ENCODE measurements at places on chromosomes 5 and 9.

DNA sequence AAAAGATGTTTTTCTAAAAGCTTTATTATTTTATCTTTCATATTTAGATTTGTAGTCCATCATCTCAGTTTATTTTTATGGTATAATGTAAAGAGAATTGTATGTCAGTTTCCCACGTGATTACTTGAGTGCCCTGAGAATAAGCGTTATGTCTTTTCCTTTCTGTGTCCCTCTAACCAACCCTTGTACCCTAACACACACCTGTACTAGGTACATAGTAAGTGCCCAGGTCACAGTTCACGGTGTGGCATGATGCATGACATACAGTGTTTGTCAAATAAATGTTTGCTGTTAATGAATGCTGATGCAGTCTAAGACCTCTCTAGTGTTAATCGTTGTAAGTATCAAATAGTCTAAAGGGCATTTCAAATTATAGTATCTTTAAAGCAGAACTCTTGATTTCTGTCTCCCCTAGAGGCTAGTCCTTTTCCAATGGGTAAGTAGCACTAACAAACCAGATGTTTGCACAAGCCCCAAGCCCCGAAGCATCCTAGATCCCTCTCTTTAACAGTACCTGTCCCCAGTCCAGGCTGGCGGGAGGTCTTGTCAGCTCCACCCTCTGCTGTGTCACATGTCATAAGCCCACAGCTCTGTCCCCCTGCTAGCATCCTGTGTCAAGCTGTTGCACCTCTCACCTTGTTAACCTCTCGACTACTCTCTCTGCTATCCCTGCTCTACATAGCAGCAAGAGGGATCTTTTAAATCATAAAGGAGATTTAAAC lies 23.7 kb downstream of the NUP214 start:
- DNase-seq = no peak

- DNase-seq = no peak
Measured at GRCh38 chr5:50292735-50293394, 148.2 kb downstream of the EMB start.

- DNase-seq = no peak
Measured at GRCh38 chr9:120971938-120972337, 45.3 kb upstream of the TRAF1 start.

DNA sequence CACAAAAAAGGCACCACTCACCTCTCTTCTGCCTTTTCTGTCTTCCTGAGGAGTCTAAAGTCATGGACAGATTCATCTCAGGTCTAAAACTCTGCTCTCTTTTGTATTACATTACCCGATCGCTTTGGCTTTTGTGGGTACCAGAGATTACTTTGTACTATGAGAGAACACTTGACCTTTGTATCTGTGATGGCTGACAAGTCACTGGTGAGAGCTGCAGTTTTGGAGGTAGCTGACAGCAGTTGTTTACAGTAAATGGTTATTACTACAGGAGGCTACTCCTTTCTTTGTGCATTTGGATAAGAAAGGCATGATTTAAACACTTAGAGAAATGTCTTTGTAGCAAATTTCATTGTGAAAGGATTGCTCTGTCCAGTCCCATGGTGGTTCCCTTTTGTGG lies 307.3 kb downstream of the FBXL17 start:
- no peak for DNase-seq

DNA sequence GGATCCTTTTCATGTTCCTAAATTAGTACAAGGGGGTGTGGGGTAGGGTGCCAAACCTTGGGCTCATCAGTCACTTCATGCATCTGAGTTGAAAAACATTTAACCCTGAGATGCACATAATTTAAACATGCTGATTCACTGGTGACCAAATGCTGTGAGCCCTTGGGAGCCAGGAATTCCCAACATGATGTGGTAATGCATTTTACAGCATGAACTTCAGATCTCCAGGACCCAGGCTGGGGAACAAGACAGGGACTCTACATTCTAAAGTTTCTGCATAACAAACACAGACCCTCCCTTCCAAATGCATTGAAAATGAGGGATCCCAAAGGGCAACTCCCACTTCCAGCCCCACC lies 322.2 kb downstream of the NDUFS4 start:
- no peak for DNase-seq

DNA sequence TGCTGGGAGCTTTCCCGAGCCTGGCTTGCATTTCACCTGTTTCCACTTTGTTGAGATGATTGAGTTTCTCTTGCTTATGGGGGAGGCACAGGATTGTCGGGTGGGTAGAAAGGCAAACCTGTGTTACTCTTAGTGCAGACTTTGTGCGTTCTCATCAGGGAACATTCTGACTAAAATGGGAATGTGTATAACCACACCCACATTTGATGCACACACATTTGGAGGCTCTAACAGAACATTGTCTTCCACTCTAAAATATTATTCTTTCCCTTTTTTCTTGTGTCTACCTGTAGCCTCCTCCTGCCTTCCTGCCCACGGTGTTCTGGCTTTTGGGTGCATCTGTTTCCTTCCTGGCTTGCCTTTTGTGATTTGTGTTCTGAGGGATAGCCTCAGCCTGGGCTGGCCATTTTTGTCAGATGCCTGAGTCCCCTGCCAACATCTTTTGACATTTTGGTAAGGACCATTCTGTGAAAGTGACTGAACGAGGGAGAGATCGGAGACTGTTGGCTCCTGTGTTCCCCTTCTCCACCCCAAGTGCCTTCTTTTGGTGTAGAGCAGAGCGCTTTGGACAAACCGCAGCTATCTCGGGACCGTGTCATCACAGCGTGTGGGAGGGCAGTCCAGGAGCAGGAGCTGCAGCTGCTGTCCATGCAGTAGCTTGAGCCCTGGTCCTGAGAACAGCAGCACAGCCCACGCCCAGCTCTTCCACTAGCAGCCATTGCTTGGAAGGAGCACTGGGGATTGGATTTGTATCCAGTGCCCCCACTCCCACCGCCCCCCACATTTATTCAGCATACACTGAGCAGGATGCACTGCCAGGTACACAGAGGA lies 101.4 kb downstream of the ARHGAP26 start:
- no peak for DNase-seq

- DNase-seq = no peak
Measured at GRCh38 chr9:110040788-110041187, 167.2 kb downstream of the C9orf152 start.

DNA sequence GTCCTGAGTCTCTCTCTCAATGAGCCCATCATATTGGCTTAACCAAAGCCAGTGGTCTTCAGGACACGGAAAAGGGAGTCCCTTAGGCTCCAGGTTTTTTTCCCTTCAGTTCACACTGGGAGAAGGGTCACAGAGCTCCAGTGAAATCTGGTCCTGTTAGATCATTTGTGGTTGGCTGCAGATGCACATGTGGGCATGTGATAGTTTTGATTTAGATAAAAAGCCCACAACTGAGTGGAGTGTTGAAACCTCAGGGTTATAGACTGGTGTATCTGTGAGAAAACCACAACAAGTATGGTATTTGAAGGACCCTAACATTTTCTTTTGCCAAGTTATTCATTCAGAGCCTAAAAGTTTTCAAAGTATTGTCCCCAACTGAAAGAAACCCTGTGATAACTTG lies 46.7 kb downstream of the PRLR start:
- DNase-seq = no peak

DNA sequence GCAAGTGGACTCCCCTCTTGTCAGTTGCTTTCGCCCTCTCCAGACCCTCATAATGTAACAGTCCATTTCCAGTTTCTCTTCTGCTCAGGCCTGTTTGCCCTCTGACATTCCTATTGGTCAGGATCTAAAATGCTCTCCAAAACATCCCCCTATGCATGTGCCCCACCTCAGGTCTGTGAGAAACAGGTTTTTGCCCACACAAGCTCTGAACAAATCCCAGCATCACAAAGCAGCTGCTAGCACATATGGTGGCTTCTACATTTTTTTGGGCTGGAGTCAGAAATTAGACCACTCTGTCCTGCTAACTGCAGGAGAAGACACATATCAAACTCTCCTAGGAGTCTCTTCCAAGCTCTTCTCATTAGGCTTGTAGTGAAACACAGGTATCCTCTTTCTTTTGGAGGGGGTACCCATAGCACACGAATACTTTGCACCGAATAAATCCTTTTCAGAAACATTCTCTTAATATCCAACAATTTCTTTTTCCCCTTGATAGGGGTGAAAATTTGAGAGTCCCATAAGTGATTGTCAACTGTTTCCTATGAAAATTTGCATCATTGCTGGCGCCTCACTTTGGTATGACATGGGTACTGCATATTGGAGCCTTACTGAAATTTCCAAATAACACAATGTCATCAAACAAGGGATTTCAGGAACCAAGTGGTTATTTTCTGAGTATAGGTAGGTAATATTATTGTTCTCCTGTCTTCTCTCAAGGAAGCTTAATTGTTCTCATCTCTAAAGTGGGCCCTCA lies 19.3 kb upstream of the HSPA9 start:
- DNase-seq = no peak

DNA sequence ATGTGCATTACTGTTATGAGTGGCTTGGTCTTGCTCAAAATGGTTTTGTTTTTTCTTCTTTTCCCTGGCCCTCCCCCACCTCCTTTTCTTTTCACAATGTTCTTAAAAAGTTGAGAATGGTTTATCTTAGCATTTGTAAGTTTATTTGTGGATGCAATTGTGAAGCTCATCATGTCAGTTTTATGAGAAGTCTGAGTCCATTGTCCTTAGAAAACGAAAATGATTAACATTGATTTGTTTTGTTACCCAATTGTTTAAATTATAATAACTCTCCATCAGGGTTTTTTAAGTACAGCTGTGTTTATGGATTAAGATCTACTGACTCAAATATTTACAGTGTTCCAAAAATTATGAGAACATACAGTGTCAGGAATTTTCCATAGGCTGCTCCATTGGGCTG lies 511.3 kb upstream of the PAPPA start:
- no peak for DNase-seq

- DNase-seq = no peak
Measured at GRCh38 chr9:101479338-101480030, 43.9 kb upstream of the ALDOB start.

DNA sequence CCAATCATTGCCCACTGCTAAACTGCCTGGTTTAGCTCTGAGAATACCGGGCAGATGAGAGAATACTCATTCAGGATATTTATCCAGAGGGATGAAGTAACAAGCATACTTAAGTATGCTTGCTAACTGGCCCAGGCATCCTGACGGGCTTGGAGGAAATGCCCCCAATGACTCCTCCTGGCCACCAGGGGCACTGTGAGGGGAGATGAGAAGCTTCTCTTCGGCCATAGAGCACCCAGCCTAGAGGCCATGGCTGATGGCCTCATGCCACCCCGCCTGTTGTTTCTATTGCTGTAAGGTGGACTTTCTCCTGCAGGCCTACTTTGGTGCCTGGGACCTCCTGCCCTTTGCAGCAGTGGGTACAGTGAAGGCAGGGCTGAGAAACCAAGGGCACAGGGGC lies 134.5 kb upstream of the FSTL4 start:
- DNase-seq = peak; percentile 16

DNA sequence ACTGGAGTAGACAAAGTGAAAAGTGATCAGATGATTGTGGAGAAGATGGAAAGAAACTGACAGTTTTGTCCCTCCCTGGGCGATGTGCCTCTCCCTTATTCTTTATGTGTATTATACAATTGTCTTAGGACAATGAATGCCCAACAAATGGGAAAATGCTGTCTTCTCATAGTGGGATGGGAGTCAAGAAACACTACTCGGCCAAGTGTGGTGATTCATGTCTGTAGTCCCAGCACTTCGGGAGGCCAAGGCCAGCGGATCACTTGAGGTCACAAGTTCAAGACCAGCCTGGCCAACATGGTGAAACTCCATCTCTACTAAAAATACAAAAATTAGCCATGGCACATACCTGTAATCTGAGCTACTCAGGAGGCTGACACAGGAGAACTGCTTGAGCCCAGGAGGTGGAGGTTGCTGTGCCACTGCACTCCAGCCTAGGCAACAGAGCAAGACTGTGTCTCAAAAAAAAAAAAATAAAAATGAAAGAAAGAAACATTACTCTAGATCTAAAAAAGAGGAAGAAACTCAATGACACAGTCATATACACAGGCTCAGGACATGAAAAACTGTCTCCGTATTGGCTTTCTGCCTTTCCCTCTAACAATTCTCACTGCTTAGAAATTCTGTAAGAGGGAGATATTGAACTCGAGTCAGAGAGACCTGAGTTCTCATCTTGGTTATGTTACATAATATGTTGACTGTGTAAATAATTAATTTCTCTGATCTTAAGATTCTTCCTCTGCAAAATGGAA lies 67.9 kb upstream of the TARS1 start:
- DNase-seq = no peak

DNA sequence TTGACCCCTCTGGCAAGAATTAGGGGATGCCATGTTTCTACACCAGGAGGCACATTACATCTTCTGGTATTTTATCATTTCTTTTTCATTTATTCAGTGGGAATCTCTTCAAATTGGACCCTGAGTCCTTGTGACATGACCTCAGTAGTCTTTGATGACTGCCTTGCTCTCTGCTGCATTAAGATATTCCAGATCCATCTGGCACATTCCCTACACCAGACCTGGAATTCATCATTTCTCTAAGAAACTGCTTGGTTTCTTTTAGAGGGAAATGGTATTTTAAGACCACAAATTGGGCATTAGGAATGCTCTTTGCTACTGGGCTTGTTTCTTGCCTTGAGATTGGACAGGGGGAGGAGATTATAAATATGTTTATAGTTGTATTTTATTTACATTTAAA lies 61.0 kb downstream of the GALNT10 start:
- DNase-seq = no peak
